Choroid plexus epithelial cell (primary cell): ENCODE measurements at places on chromosomes 2 and 18.

DNA sequence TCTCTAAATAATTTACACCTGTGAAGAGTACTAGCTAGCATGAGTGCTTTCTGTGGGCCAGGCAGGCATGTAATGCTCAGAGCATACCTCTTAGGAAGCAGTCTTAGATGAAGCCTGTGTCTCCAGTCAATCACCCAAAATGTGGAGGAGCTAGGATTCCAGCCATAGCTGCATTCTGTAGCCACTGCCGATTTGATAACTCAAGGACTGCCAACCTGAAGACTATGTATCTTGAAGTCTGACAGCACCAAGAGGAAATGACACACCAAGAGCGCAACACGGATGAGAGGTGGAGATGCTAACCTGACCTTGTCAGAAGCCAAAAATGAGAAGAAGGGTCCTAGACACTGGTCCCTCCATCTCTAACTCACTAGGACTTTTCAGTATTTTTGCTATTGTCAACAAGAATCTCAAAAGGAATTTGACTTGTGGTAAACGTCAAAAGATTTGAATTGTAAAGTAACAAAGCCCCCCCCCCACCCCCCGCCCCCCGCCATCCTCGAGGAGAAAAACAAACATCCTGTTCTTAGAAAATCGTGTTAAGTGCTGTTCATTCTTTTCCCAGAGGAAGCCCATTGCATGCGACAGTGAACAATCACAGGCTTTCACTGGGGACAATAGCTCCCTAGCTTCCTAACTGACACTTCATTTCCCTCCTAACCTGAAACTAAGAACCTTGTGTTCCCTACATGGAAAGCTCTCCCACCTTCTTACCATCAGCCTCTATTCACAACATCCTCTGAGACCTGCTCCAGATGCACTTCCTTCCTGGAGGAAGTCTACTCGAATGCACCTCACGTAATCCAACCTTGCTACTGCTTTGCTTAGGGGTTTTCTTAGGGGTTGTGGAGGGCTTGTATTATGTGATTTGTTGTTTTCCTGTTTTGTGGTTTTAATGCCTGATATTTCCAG lies 14.7 kb downstream of the CDC42EP3 start:
- DNase-seq, result no peak

DNA sequence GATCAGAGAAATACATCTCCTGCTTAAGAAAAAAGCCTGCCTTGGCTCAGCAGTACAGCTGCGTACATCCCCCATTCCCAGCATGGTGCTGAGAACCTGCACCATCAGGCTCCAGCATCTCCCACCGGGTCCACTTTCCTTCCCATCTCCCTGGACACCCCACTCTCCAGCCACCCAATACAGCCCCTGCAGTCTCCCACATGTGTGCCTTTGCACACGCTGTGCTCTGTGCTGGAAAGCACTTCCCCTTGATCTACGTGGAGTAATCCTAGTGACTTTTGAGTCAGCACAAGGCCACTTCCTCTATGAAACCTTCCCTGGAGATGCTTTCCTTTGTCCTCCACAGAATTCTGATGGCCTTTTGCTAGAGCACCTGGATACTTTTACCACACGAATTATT lies 17.0 kb downstream of the STAT1 start:
- no peak for DNase-seq

- DNase-seq, result no peak
These were observed 8.3 kb upstream of the DNAH7 start for GRCh38 chr2:196076778-196077568.

DNA sequence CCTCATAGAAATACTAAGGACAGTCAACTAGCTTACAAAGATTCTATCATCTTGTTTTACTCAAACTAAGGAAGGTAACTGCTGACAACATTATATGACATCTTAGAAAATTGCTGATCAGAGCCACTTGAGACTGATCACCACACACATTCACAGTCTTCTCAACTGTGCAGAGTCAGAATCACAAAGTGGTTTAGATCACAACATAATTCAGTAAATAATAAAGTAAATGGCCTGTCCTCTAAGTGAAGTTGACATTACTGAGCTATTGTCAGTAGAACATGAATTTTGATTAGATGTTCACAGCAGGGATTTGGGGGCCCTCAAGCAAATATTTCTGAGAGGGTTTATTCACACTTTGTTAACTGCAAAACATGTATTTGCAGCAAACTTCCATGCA lies 28.5 kb downstream of the NOL4 start:
- no peak for DNase-seq

DNA sequence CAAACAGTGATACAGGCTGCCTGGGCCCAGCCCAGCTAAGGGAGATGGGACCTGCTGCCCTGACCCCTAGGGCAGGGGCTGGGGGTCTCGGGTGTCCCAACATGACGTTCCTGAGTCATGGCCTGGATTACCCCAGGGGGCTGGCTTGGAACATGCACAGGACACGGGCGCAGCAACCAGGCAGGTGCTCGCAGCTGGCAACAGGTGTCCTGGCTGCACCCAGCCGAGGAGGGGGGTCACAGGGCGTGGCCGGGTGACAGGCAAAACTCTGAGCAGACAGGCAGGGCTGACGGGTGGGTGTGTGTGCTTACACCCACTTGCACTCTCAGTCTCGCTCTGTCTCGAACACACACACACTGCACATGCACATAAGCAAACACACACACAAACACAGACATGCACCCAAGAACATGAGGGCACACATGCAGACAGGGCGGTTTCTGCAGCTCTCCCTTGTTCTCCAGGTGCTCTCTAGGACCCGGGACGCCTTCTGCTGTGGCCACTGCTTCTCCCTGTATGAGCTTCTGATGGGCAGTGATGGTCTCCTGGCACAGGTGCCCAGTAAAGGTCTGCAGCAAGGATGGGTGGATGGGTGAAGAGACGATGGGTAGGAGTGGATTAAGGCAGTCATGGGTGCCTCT lies 33.7 kb upstream of the TAF1B start:
- no peak for DNase-seq

DNA sequence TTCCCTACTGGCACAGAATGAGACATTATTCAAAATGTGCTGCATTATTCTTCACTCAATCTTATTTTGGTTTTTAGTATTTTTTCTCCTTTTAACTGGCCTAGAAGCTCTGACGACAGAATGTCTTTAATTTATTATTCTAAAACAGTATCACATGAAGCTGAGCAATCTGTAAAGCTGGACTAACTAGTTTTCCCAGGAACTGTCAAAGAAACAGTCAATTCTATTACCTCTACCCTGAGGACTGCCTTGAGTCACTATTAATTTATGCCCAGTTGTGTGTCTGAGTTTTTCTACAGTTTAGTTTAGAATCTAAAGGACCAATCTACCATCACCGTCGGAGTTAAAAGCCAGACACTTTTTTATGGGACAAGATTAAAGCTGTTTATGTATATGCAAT lies 31.6 kb downstream of the MBD2 start:
- DNase-seq, result no peak

GRCh38 chr2:233242231-233242927 lies 9.1 kb upstream of the ATG16L1 start:
- peak; percentile 48 for DNase-seq

DNA sequence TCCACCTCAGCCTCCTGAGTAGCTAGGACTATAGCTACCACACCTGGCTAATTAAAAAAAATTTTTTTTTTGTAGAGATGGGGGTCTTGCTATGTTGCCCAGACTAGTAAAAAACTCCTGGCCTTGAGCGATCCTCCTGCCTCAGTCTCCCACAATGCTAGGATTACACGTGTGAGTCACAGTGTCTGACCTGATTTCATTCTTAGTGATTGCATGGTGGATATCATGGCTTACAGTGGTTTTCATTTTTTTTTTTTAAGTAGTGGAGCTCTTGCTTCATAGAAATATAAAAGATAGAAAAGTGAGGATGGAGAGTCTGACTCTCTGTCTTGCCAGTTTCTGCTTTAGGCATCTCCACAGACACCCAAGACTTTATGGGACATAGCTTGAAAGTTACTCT lies 83.6 kb downstream of the CDC42EP3 start:
- no peak for DNase-seq

DNA sequence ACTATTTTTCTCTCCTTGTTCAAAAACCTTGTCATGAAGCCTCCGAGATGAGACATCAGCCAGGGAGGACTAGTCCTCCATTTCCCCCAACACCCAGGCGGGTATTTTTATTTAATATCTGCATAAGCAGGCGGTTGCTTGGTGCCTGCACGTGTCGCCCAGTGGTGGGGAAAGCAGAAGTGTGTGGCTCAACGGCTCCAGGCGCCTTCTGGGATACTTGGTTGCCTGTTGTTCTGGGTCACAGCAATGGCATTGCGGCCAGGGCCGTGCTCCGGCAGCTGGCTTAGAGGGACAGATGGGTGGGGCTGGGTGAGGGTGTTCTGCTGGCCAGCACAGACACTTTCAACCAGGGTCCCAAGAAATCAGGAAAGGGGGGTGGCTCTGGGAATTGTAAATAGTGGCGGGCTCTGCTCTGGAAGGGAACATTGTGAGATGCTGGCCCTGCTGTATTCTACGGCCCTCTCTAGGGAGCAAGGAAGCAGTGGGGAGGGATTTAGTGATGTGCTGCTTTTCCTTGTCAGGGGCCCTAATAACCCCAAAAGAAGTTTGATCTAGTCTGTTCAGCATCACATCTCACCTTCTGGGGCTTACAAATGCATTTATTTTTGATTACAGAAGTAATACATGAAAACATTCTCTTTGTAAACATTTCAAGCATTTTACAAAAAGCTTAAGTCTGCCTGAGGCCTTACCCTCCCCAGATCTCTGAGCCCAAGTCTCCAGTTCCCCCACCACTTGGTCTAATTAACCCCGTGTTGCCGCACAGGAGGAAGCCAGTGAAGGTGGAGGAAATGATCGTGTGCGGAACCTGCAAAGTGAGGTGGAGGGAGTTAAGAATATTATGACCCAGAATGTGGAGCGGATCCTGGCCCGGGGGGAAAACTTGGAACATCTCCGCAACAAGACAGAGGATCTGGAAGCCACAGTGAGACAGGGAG lies 1.1 kb downstream of the VAMP8 start:
- DNase-seq, result no peak

- DNase-seq, result no peak
These were observed 959.4 kb upstream of the CELF4 start for GRCh38 chr18:38525039-38525438.

DNA sequence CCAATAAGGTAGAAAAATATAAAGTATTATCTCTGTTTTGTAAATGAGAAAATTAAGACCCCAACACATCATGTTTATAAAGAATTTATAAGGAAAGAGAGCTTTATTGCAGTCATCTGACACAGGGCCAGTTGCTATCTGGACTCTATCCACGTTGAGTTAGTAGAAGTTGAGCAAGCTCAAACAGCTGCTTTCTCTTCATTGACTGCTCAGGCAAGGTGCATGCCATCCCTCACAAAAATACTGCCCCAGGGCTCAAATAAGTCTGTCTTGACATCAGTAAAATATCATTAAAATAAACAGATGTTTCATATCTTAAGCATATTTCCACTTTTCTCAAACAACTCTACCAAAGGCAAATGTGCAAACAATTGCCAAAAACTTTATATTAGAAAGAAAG lies 14.8 kb downstream of the COL5A2 start:
- DNase-seq, result peak; percentile 72

- DNase-seq, result no peak
These were observed 237.0 kb upstream of the FOSL2 start for GRCh38 chr2:28155627-28156026.

DNA sequence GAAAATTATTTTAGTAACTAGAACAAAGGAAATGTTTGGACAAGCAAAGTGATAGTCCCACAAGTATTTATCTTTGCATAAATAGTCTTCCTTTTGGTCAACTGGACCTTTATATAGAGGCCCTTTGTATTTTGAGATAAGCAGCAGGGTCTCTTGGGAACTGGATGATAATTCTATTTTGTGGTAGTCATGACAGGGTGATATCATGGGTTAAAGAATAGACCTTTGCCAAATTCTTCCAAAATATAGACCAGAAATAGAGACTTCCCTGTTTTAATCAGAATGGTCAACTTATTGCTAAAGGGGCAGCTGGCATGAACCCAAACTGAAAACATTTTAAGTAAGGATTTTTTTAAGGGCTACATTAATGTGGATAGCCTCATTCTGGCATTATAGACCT lies 10.5 kb downstream of the PLEK start:
- DNase-seq, result no peak

DNA sequence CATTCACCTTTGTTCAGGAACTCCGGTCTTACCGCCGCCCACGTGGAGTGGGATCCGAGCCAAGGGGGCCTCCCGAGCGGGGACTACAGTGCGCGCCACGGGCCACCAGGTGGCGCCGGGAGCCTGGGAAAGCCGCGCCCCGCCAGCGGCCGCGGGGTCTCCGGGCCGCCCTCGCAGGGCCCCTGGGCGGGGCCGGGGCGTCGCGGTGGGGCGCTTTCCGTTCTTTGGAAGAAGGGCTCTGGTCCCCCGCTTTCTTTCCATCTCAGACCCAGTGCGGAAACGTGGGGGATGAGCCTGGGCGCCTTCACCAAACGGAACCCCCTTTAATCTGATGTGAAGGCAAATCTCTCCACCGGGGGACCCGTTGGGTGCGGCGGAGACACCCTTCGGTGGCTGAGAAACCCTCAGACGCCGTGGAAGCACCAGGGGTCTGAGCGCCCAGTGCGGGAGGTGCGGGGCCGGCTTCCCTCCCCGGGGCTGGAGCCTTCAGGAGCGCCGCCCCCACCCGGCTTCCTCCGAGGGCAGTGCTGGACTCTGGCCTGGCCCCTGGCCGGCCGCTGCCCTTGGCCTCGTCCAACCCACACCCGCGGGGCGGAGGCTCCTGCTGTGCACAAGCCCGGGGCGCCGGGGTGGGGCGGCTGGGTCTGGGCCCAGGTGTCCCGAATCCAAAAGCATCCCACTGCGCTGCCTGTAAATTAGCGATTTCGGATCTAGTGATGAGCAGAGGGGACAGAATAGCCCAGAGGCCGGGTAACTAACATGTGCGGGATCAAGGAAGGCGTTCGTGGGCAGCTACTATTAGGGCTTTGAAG lies 44.6 kb downstream of the GORASP2 start:
- DNase-seq, result peak; percentile 79

GRCh38 chr2:145034511-145034910 lies 514.6 kb upstream of the ZEB2 start:
- DNase-seq, result no peak

DNA sequence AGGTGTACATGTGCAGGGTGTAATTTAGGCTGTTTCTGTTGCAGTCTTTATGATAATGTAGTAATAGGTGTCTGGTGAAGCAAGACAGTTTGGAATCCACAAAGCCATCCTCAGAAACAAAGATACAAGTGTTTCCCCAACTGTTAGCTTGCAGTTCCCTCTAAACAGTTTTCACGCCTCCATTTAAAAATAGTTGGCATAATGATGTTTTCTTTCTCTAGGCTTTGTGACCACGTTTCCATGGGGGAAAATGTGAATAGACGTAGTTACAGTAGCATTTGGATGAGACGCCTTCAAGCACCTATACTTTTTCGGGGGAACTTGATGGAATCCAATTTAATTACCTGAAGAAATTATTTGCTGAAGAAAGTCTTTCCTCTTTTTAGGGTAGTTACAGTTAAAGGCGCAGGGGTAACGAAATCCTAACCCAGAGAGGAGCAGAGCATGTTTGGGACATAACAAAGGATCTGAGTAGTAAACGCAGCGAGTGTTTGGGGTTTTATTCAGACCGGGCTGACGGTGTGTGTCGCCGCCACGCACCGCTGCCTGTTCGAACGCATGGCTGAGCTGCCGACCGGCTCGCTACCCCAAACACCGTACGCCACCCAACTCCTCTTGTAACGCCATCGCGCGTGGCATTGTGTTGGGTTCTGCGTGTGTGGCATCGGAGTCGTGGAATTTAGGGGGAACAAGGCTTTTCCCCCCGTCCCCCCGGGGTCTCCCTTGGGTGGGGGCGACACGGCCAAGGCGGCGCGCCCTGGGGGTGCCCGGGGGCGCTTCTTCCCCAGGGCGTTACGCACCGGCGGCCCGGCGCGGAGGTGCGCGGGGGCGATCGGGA lies 681 bp upstream of the NRP2 start:
- peak; percentile 29 for DNase-seq
